ENCODE measurements at places on chromosomes 3 and 15.

- no peak for DNase-seq
Measured at GRCh38 chr3:58281069-58281468, 25.0 kb upstream of the RPP14 start.

- DNase-seq = no peak
Measured at GRCh38 chr15:77251662-77252061, 168.2 kb downstream of the PEAK1 start.

DNA sequence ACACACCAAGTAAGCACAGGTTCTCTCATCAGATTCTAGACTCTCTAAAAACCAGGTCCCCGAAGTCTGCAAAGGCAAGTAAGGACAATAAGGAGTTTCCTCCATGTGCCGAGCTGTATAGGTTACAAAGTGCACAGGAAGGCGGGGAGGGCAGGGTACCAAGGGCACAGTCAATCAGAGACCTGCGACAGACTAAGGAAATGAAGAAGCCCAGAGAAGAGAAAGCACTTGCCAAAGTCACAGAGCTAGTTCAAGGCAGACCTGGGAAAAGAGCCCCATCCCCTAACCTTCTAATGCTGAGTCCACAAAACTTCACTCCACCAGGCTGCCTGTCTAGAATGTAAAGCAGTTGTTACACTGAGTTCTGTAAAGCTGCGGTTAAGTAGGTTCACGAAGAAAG lies 1.7 kb downstream of the SEC13 start:
- DNase-seq = no peak

DNA sequence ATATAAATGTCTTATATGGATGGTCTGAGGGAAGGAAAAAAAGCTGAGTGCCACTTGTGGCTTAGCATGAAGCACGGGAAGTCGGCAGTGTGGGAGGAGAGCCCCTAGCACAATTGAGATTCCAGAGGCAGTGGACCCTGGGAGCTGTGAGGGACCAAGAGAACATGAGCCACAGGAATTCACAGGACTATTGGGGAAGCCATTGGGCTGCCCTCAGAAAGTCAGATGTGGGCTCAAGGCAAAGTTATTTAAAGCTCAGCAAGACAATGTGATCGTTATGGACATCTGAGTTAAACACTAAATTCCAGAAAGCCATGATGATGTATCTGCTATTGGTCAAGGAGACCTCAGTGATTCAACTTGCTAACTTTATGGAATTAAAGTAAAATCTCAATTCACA lies 380.8 kb upstream of the IL12A start:
- no peak for DNase-seq

- DNase-seq = no peak
Measured at GRCh38 chr3:20121088-20121487, 64.9 kb downstream of the SGO1 start.

DNA sequence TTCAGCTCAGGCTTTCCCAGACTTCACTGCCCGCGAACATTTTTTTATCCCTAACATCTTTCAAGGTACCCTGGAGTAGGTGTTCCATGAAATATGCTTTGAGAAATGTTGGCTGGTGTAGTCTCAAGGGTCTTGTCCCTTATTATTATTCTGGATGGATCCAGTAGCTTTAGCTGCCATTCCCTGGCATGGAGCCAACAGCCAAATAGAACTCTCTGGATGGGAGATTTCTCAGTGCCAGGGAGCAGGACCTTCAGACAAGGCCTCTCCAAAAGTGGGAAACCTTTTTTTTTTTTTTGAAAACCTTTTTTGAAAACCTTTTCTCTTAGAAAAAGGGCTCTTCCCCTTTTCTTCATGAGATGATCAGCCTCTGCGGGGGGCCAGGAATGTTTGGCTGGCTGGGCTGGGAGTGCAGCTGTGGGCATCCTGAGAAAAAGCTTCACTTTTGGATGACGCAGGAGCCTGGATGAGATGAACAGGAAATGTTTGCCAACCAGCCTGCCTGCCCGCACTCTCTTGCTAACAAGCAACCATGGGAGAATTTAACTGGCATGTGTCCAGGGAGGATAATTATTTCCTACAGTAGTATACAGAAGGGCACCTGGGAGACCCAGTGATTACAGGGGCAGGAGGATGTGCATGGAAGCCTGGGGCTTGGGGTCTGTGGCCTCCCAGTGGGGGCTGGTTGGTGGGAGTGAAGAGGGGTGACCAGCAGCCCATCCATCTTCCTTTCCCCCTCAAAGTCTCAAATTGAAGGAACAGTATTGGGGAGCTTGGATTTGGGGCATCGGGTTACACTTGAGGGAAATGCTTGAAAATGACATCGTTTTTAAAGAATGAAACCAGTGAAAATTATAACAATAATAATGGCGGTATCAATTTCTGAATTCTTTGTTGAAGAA lies 109.1 kb upstream of the LRIG1 start:
- DNase-seq = no peak

GRCh38 chr3:125326957-125327356 lies 48.2 kb downstream of the ZNF148 start:
- DNase-seq = no peak

- DNase-seq = peak; percentile 50
Measured at GRCh38 chr15:72785432-72785831, 1.9 kb upstream of the ADPGK start.

- no peak for DNase-seq
Measured at GRCh38 chr3:182490596-182491491, 302.5 kb upstream of the ATP11B start.

DNA sequence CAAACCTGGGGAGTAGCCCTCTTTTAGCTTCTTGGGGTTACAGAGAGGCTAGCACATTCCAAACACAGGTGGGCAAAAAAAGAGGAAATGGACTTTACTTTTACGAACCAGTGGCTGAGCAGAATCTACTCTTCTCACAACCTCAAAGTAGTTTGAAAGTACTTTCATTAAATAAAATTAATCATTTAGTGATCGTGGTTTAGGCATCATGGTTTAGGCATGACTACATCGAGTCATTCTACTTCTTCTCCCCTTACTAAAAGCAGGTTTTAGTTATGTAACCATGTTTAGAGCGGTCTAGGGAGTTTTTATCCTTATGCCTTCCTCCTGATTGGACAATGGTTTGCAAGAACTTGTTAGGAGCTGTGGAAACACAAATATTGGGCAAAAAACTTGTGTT lies 2.5 kb upstream of the GREM1 start:
- no peak for DNase-seq

DNA sequence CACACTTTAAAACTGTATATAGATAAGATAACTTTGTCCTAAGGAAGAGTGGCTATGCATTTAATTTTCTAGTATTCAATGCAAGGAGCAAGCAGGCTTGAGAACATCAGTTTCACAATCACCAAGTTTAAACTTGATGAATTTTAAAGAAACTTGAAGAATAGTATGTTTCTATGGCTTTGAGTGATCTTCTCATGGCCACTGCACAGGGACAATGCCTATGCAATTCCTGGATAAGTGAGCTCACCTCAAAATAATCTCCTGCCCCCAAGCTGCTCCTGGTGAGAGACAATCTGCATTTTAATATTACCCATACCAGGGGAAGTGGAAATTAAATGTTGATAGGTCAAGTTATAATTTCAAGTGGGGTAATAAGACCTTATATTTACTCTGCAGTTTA lies 376.6 kb upstream of the CBLB start:
- no peak for DNase-seq

DNA sequence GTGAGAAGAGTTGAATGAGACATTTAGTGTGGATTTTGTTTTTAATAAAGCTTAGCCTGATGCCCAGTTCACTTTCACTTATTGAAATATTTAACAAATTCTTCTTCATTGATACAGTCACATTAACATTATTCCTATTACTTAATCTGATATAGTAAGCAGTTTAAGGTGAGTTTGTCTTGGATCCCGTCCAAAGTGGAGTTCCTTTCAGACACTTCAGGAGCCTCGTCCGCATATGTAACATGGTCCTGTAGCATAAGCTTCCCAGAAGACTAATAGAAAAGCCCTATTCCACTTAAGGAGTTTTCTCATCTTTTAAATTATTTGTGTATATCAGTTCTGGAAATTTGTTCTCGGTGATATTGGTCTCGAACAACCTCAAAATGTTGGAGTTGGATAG lies 39.7 kb upstream of the MLF1 start:
- no peak for DNase-seq

DNA sequence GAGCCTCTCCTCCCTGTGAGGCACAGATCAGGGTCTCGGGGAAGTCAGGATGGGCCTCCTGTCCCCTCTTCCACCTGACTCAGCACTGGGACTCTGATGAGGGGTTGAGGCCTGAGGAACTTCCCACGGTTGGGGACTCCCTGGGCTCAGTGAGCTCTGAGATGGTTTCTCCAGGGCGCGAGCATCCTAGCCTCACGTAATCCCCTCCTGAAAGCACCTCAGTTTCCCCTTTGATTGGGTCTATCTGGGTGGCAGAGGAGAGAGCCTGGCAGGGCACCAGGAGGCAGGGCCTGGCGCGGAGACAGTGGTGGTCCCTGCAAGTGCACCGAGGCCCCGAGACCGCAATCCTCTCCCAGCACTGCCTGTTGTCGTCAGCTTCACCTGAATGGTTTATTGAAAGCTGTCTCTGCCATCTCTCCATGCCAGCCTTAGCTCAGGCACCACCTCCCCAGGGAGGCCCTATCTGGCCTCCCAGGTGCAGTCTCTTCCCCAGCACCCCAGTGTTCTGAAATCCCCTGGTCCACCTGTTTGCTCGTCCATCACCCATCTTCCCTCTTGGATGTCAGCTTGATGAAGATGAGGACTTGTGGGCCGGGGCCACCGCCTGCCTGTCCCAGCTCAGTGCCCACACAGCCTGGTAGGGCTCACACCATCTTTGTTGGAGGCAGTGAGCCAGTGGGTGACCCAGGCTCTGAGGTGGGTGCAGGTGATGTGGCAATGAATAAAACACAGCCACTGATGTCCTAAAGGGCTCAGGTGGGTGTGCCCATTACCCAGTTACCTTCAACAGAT lies 52.2 kb upstream of the PCSK6 start:
- no peak for DNase-seq

- DNase-seq = no peak
Measured at GRCh38 chr3:84074767-84075166, 884.0 kb upstream of the CADM2 start.

- no peak for DNase-seq
Measured at GRCh38 chr15:101407439-101407838, 82.1 kb downstream of the PCSK6 start.

- no peak for DNase-seq
Measured at GRCh38 chr15:50774450-50774849, 8.9 kb upstream of the SPPL2A start.

GRCh38 chr15:49904296-49904695 lies 214.7 kb downstream of the ATP8B4 start:
- peak; percentile 25 for DNase-seq

DNA sequence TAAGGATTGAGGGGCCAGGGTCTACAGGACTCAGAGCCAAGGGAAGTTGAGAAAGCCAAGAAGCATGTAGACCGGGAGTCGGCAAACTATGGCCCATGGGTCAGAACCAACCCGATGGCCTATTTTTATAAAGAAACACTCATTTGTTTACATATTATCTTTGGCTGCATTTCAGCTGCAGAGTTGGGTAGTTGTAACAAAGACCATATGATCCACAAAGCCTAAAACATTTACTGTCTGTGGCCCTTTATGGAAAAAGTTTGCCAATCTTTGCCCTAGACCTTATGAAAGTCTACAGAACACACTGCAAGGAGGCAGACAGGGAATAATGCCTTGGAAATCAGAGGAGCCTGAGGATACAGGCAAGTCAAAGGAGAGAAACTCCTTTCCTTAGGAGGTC lies 63.2 kb upstream of the MNS1 start:
- no peak for DNase-seq

DNA sequence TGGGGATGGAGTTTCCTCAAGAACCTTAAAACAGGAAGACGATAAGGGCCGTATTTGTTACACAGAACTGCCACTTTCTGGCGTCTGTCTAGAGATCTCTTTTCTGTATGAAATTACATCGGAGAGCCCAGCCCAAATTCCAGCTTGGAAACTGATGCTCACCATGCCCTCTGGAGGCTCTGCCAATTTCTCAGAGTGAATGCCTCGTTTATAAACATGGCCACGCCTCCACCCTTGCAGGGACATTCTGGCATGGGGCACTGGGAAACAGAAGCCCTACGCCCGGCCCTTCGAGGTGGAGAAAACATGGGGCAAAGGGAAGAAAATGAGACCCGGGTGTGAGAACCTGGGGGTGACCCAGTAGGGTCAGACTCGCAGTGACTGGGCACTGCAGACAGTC lies 53.4 kb upstream of the SEC13 start:
- DNase-seq = peak; percentile 40

DNA sequence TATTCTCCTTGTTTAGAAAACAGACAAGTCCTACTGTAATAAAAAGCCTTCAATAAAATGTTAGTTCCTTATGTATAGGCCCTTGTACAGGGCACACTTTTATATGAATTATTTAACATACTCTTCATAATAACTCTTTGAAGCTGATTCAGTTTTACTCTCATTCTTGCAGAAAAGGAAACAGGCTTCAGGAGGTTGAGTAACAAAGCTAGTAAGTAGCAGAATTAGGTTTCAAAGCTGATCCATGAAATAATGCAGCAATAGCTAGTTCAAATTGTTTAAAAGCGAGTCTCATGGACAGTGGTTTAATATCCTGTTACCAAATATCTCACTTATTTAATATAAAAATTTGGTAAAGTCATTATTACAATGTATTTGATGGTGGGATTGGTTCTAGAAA lies 25.0 kb downstream of the TCF12 start:
- no peak for DNase-seq

DNA sequence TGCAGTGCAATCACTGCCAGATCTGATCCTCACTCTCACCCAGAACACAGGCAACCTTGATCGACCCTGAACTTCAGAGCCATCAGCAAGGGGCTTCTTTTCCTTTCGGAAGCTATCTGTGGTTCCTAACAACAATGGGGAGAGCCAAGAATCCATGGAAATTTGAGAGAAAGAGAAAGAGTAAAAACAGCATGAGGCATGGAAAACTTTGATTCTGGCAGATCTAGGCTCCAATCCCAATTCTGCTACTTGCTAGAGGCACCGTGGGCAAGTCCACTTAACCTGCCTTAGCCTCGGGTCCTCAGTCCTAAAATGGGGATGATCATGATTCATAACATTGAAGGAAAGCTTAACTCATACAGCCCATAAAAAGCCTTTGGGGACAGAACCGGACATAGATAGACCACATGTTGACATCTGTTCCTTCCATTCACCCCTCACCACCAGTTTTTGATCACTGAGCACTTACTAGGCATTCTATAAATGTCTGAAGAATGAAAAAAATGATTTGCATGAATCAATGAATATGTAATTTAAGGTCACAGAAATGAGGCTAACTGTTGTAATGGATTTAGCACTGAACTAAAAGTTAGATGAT lies 605.7 kb upstream of the CFAP20DC start:
- no peak for DNase-seq

DNA sequence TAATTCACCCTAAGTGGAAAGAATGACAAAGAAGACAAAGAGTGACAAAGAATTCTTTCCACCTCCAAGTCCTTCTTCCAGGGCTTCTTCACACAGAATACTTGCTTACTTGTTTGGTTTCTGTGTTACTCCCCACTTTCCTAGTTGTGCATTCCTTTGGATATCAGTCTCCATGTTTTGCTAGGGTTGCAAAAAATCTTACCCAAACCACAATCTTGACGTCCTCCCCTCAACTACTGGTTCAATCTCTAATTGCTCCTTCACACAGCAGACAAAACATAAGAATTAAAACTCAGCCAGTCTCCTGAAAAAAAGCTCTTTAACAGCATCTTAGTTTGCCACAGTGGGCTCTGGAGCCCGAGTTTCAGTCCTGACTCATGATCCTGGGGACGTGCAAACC lies 297.6 kb upstream of the CHRNA7 start:
- no peak for DNase-seq
